ENCODE measurements at places on chromosomes 7 and 10.

- no peak for DNase-seq
Measured at GRCh38 chr10:97074256-97075145, 111.3 kb downstream of the SLIT1 start.

GRCh38 chr10:93757136-93757535, 600 bp upstream of the LGI1 start:
- DNase-seq: no peak

- DNase-seq: peak; percentile 32
Measured at GRCh38 chr10:83373671-83374070, 765.6 kb upstream of the GHITM start.

DNA sequence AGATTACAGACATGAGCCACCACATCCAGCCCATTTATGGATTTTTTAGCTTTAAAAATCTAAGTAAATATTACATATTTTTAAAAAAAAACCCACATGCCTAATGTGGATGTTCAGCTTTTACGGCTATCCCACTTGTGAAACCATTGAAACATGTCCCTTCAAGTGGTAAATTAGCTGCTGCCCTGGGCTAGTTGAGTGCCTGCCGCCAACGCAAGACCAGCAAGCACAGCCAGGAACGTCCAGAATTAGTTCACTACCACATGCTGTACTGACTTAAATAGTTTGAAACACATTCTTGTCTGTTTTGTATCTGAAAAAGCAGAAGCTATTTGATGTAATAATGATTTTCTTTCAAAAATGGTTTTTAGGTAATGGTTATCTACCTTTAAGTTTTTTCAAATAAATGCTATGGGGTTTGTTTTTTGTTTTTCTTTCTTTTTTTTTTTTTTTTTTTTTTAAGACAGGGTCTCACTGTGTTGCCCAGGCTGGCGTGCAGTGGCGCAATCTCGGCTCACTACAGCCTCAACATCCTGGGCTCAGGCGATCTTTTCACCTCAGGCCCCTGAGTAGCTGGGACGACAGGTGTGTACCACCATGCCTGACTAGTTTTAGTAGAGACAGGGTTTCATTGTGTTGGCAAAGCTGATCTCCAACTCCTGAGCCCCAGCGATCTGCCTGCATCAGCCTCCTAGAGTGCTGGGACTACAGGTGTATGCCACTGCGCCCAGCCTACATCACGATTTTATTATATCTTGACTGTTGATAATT, 57.0 kb downstream of the KLRG2 start:
- peak; percentile 14 for DNase-seq

GRCh38 chr10:17974505-17974904, 22.8 kb downstream of the SLC39A12 start:
- DNase-seq: no peak
